AG04449 (cell line): ENCODE measurements at places on chromosomes 5 and 9.

- DNase-seq = no peak
These were observed 692 bp downstream of the C1QTNF3 start for GRCh38 chr5:34042321-34042720.

DNA sequence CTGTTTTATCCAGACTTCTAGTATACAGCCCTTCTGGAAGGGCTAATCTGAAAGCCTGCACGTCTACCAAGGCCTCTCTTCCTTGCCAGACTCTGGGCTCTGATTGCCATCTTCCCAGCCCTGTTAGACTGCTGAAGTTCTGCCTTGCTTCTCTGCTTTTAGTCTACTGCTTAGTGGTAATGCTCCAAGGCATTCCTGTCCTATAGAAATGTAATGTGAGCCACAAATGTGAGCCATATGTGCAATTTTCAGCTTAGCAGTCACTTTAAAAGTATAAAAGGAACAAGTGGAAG is 32.1 kb downstream of the WNK2 start:
- no peak for DNase-seq

DNA sequence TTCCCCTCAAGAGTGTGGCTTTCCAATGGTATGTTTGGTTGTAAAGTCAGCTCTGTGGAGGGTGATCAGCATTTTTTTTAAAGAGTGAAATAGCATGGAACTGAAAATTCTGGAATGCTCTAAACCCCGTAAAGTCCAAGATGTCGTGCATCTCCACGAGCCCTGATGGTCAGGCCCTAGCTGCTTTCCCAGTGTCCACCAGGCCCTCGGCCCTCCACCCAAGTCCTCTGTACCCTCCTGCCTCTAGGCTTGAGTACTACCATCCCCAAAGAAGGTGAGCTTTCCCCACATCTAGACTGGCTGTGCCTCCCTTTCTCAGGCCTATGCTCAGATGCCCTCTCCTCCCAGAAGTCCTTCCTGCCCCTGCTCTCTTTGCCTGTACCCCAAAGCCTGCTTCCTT is 280.3 kb downstream of the GADD45G start:
- no peak for DNase-seq

DNA sequence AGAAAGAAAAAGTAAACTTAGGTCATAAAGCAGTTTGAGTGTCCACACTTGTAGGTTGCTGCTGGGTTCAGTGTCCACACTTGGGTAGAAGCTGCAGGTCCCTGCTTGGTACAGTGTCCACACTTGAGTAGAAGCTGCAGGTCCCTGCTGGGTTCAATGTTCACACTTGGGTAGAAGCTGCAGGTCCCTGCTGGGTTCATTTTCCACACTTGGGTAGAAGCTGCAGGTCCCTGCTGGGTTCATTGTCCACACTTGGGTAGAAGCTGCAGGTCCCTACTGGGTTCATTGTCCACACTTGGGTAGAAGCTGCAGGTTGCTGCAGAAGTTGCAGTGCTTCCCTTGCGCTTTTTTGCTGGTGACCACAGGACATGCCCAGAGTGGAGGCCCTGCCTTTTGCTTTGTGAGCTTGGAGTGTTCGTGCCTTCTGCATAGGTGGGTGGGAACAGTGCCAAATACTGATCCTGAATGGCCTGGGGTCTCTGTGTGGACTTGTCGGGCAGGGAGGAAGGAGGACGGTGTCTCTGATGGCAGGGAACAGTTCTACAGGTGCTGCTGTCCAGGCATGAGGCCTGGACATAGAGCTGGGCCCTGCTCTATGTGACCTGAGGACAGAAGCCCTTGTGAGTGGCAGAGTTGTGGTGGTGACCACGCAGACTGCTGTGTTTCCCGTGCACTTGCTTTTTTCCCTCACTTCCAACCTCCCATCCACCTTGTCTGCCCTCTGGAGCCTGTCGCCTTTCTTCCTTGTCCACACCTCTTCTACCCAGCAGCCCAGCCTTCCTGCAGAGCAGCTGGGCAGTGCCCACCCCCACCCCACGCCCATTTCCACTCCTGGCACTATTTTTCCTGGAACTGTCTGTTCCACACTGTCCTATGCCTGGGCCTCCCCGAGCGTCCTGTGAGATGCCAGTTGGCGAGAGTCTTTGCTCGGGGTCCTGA is 120.8 kb downstream of the EHMT1 start:
- DNase-seq = no peak

- no peak for DNase-seq
These were observed 257.8 kb upstream of the VLDLR start for GRCh38 chr9:2363781-2364180.

DNA sequence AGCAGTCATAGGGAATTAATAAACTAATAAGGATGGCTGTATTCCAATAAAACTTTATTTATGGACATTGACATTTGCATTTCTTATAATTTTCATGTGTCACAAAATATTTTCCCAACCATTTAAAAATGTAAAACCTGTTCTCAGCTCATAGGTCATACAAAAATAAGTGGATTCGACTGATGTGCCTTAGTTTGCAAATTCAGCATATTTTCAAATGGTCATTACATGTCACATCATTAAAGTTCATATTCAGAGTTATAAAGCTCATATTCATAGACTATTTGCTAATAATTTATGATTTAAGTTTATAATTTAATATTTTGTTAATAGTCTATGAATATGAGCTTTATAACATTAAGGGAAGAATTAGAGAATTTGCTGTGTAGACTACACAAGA is 166.5 kb downstream of the LPAR1 start:
- DNase-seq = no peak

DNA sequence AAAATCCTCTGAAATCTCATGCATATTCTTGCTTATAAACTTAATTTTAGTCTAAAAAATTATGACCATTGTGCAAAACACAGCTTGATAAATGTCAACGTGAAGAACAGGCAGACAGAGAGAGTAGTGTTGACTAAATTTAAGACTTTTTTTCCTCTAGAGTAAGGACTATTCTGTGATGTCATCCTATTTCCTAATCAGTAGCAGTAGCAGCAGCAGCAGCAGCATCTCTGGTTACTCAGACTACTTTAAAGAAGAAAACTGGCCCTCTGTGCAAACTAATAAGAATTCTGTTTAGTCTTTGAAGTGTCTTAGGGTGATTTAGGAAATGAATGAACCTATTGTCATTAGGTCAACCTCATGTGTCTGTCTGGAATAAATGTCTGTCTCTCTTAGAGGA is 403.0 kb downstream of the HINT1 start:
- no peak for DNase-seq

GRCh38 chr5:60883229-60883628 is 39.2 kb upstream of the ELOVL7 start:
- no peak for DNase-seq

DNA sequence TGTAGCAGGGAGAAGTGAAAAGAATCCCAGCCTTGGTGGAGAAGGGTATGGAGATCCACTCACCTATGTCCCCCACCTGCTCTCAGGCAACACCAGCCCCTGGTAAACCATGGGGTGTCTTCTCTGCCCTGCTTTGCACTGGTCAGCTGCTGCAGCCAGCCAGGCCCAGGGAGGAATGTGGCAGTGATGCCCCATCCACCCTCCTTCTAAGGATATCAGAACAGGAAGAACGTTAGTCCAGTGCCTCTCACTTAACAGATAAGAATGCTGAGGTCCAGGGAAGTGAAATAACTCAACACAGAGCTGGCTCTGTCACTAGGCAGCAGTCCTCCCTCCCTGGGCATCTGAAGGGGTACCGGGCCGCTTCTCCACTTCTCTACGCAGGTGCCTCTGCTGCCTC is 9.7 kb upstream of the PPIC start:
- DNase-seq = no peak

DNA sequence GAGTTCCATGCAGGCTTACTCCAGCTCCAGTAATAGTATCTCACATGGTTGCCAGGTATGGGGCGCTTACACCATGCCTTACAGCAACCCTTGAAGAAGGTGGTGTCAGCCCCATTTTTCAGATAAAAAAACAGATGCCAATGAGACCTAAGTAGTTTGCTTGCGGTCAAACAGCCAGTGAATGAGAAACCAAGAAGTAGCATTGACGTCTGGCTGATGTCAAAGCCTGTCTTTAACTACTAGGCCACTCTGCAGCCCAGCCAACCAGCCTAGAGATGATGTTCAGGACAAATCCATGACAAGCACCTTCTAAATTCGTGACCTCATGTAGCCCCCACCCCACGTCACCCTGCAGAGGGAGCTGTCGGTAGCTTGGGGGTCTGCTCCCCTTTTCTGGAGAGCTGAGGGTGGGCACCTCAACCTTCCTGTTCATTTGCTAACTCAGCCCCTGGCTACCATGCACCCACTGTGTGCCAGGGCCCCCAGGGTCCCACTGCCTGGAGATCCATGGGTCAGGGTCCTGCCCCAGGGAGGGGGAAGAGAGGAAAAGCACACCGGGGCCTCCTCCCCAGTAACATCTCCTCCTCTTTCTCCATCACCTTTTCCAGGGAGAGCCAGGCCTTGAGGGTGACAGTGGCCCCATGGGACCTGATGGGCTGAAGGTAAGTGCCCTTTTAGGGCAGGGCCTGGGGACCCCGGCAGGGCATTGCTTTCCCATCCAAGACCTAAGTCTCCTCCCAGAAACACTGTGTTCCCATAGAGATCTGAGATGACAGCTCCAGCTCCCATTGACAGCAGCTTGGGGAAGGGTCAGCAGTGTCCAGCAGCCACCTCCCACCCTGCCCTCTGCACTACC is 52.5 kb upstream of the ORM1 start:
- no peak for DNase-seq
